ENCODE measurements at places on chromosomes 11 and 22.

DNA sequence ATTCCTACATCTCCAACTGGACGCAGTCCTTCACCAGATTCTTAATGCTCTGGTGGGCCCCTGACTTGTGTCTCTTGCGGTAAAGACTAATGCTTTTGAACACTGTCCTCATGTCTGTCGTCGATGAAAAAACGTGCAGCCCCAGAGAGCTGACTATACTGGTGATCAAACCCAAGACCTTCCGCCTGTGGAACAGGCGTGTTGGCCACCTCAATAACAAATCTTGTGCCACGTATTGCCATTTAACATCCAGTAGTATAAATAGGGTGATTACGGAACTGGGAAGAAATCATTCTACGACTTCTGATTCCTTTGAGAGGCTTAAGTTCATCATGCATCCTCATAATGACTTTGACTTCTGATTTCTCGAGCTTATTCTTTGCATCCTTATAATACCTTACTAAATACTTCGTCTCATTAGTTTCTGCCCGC, 45.6 kb downstream of the OR4D9 start:
- no peak for DNase-seq

- no peak for DNase-seq
Observed at GRCh38 chr11:125229916-125230315, 65.4 kb downstream of the PKNOX2 start.

DNA sequence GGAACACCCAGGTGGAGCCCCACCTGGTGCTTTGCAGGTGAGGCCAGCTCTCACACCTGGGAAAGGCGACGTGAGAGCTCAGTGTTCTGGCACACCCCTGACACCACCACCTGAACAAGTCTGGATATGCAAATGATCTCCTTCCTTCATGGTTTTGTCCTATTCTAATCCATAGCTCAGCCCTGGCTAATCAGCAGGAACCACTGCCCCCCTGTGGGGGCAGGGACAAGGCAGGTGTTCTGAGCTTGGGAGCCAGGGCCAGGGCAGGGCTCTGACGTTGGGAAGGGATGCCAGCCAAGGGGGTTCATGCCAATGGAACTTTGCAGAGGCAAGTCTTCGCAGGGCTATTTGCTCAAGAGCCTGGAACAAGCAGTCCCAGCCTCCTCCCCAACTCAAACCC, 144.2 kb downstream of the TRIM29 start:
- no peak for DNase-seq

DNA sequence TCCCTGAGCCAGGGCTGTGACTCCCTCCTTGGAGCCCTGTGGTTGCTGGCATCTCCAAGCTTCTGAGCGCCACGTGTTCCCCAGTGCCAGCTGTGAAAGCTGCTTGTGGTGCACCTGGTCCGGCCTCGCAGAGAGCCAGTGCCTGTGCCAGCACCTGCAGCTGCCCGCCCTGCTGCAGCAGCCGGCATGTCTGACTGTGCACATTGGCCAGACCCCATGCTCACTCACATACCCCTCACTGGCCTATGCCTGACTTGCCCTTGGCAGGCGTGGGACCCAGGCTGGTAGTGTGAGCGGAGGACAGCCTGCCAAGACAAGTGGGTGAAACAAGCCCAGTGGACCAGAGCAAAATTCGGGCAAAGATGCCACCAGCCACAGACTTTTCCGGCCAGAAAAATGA, 9.8 kb downstream of the MRPL48 start:
- peak; percentile 77 for DNase-seq

- no peak for DNase-seq
Observed at GRCh38 chr22:44574057-44574639, 76.1 kb upstream of the RTL6 start.

DNA sequence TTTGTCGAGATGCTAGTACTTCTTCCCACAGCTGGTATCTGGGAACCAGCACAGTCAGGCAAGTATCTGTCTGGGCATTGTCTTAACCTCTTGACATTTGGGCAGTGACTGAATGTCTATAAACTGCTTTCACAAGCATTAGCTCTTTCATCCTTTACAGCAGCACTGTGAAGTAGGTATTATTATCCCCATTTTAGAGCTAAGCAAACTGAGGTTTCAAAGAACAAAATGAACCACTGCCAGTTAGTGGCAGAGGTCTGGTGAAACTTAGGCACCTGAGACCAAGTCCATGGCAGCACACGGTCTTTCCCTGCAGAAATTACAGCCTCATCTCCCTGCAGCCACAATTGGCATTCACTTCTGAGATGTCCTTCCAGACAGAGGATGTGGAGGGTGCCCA, 111.0 kb upstream of the TBCEL start:
- no peak for DNase-seq

- DNase-seq = no peak
Observed at GRCh38 chr22:48301421-48301820, 1526.3 kb downstream of the BRD1 start.

DNA sequence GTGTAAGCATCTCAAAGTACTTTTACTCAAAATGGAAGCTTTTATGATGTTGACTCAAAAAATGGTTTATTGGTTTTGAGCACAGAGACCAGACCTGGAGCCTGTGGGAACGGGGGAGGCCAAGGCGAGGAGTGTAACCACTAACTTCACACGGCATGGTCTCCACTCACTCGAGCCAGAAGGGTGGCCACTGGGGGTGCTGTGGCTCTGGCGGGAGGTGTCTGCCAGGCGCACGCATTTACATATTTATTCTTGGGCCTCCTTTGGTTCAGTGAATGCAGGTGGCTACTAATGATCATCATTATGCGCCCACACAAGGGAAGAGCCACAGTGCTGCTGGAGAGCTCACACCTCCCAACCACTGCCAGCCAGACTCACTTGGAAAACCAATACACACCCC, 64.6 kb downstream of the FLRT1 start:
- DNase-seq = no peak

DNA sequence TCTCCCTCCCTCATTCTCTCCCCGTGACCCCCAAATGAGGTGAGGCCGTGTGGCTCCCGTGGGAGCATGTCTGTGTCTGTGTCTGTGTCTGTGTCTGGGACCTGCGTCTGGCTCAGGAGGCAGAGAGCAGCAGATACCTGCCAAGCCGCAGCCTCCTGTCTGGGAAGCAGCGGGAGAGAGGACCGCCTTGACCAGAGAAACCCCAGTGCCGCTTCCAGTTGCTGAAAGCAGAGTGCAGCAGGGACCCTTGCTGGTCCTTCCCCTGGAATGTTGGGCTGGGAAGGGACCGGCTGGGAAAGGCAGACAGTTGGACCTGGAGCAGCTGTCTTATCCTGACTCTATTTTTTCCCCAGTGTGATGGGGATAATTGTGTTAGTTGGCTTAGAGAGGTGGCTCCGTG, 525 bp downstream of the CSDC2 start:
- no peak for DNase-seq

- DNase-seq = no peak
Observed at GRCh38 chr22:37970864-37971263, 13.5 kb downstream of the SOX10 start.

DNA sequence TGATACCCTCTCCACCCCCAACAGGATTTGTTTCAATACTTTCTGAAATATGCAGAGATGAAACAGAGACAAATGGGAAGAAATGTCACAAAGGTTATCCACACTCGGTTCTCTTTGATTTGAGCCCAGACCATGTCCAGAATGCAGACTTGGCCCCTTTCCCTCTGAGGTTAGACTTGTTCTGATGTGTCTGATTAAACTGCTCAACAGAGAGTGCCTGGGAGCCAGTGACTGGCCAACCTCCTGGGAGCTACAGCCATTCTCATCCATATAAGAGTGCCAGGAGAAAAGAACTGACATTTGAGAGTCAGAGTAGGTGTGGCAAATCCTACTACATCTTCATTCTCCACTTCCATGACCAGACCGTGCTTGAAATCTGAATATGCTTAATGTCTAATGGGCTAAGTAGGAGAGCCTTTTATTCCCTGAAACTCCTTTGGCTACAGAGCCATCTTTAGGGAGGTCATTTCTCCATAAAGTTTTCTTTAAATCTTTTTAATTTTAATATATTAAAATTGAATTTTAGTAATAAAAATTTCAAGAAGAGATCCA, 201.4 kb downstream of the BLID start:
- DNase-seq = no peak

DNA sequence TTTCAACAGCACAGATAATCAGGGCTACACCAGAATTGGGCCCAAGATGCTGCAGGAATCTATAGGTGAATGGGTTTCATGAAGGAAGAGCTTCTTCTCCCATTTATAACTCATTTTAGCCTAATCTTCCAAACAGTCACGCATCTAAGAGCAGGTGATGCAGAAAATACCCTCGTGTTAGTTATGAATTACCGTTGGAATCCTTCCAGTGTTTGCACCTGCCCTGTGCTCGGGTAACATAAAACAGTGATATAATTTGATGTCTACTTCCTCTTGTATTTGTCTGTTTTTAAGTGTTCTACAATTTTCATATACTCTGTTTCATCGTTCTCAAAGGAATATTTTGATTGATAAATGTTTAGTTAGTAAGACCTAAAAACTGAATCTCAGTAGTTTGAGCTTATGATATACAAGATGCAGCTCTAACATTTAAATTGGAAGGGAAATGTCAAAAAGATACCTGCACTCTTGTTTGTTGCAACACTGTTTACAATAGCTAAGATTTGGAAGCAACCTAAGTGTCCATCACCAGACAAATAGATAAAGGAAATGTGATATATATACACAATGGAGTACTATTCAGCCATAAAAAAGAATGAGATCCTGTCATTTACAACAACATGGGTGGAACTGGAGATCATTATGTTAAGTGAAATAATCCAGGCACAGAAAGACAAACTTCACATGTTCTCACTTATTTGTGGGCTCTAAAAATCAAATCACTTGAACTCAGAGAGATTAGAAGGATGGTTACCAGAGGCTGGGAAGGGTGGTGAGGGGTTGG, 42.1 kb downstream of the PPARA start:
- DNase-seq = no peak

- no peak for DNase-seq
Observed at GRCh38 chr11:77039491-77040400, 5.5 kb downstream of the B3GNT6 start.
